ENCODE measurements at places on chromosomes 11 and 22.

- DNase-seq, result no peak
These were observed 11.1 kb downstream of the HPS5 start for GRCh38 chr11:18310800-18311340.

GRCh38 chr22:47379037-47379436, 616.6 kb downstream of the TBC1D22A start:
- no peak for DNase-seq

- DNase-seq, result no peak
These were observed 16.8 kb upstream of the IGLL5 start for GRCh38 chr22:22870577-22871404.

GRCh38 chr11:113681282-113681681, 24.8 kb downstream of the TMPRSS5 start:
- DNase-seq, result no peak

DNA sequence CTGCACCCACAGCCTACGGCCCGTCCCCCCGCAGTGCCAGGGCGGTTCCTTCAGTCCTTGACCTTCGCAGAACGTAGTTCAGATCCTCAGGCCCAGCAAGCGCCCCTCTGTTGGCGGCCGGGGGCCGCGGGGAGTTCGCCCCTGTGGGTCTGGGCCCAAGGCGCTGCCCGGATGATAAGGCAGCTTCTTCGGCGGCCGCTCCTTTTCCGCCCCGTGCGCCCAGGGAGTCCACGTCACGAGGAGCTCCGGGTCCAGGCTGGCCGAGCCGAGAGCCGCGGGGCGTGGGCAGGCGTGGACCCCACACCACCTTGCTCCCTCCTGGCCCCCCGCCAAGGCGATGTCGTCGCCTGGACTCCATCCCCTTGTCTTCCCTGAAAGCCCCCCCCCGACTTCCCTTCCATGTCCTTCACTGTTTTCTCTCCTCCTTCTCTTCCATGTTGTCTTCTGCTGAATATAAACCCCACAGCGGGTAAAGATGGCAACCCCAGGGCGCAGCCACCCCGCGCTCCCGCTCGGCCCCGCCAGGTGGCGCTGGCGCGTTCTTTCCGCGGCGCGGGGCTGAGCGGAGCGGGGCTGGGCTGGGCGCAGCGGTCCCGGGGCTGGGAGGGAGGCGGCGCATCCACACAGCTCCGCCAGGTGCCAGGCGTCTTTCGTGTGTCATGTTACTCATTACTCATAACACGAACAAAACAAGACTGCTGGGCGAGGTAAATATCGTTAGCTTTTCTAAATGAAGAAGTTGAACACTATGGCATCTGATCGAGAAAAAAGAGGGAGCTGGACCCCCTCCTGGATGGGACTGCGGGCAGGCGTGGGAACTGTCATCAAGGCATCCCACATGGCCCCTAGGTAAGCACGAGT, 321.0 kb downstream of the NTM start:
- peak; percentile 51 for DNase-seq

GRCh38 chr11:77287136-77287535, 14.3 kb downstream of the GDPD4 start:
- no peak for DNase-seq

- DNase-seq, result no peak
These were observed 539 bp upstream of the SLC36A4 start for GRCh38 chr11:93198215-93198845.

DNA sequence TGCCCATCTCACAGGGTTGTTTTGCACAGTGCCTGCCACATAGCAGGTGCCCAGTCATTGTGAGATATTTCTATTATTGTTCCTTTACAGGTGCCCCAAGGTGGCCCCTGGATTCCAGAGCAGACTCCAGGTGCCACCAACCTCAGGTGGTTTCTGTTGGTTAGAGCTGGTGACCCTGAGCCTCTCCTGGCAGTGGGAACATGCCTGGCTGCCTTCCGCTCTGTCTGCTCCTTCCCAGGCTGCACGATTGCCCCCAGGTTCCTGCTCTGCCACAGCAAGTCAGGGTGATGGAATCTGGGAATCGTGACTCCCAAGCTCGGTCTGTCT, 12.6 kb upstream of the OMP start:
- no peak for DNase-seq

DNA sequence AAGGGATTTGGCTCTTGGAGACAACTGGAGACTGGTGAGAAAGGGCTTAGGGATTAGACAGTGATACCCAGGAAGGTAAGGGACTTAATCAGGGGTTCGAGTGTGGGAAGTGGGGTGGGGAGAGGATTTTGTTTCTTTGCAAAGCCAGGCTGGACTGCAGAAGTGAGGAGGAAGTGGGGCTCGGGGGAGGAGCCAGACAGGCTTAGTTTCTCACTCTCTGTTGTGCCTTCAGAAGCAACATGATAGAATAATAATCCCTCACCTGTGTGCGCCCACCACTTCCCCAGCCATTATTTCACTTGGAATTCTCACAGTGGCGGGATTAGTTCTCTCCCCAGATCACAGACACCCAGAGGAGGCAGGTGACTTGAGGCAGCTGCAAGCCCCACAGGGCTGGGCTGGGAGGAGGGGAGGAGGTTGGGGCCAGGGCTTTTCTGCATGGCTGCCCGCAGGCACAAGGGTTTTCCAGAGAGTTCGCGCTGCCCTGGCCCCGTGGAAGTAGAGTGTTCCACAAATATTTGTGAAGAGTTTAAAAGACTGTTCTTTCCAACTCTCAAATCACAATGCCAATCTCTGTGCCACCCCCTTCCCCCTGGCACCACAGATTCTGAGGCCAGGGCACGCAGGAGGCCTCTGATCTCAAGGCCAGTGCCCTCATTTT, 4.0 kb upstream of the SEC14L2 start:
- peak; percentile 48 for DNase-seq

- no peak for DNase-seq
These were observed 25.1 kb downstream of the B3GAT1 start for GRCh38 chr11:134386945-134387344.

DNA sequence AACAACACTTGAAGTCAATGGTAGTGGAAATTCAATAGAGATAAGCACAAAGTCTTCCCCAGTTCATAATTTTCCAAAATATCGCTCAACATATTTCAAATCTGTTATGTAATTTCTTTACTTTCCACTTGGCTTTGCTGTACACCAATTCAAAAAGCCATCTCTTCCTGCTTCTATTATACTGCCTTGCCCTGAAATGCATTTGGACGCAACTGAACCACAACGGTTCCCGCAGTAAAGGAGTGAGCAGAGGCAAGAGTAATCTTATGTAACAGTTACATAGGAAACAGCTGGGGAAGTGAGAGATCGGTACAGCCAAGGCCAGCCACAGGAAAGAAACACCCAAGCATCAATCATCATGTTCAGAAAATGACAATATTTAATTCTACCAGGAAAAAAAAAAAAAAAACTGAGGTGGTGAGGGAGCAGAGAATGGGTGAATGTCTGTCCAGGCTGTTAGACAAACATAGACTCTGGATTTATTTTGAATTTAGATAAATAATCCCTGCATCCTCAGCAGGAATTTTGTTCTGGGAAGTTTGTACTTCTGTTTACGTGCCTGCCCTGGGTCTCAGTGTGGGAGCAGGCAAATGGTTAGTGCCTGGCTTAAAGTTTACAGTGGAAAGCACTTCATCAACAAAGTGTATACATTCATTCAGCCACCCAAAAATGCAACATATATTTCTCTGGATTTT, 392.2 kb downstream of the ETS1 start:
- no peak for DNase-seq

GRCh38 chr11:75428281-75428724, 4.7 kb downstream of the KLHL35 start:
- peak; percentile 98 for DNase-seq

- no peak for DNase-seq
These were observed 7.5 kb downstream of the CYB561A3 start for GRCh38 chr11:61354208-61354607.

- no peak for DNase-seq
These were observed 37.4 kb upstream of the TPBGL start for GRCh38 chr11:75203138-75203537.

DNA sequence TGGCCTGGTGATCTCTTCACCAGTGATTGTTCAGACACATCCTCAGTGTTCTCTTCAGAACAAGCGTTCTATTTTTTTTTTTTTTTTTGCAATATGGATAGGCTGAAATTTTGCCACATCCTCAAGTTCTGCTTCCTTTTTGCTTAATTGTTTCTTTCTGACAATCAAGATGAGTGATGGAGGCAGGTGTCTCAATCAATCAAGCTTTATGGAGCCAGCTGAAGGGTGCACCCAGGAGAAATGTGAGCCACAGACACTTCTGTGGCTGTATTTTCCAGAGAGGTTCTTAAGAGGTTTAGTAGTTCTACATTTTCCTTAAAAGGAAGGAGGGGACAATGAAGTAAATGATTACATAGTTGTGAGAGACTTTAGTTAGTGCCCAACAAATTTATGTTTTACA, 43.9 kb upstream of the ASPHD2 start:
- no peak for DNase-seq

- DNase-seq, result no peak
These were observed 8.7 kb downstream of the SBF2 start for GRCh38 chr11:10285148-10285802.

DNA sequence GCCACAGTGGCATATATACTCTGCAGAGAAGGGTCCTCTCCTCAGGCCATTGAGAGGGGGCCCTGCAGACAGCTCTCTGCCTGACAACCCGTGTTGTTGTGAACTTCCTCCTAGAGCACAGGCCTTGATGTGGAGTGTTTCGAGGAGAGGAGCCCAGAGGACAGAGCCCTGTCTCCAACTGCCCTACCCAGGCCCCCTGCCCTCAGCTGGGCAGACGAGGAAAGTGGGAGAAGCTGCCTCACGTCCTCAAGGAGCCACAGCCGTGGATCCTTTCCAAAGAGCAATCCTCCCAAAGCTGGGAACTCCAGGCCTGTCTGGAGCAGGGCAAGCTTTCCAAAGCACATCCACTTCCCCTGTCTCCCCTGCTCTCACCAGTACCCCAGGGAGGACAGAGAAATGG, 10.7 kb downstream of the LMO1 start:
- DNase-seq, result no peak

All from BE2C (cell line).